NCI-H510A treated with DMSO at 0.1 percent for 48 hours (cell line): ENCODE measurements at places on chromosomes 4 and X.
A peak's percentile ranks its signal among the peaks of the same experiment; 100 is the strongest.

DNA sequence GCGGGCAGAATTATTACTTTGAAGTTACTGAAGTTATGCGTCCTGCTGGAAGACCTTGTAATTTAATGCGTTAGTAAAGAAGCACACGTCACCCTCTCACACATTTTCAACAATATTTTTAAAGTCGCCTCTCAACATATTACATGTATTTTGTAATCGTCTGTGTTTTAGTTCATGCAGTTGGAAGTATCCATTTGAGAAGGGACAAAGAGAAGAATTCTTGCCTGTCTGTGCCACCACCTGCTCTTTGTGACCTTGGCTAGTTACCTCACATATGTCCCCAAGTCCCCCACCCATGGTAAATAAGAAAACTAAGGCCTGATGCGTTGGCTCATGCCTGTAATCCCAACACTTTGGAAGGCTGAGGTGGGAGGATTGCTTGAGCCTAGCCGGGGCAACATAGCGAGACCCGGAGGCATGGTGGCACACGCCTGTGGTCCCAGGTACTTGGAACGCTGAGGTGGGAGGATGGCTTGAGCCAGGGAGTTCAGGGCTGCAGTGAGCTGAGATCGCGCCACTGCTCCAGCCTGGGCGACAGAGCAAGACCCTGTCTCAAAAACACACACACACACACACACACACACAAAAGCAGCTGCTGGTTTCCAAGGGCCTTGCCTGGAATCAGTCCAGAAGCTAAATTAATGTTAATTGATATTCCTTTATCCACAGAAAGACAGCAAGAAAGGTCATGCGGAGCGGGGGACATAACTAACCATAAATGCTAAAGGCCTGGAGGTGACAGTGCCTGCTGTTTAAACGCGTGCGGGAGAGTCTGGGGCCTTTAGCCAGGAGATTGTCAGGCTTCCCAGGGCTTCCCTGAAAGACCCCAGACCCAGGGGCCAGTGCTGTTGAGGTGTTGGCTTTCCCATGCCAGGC lies 811 bp downstream of the TMEM187 start:
- peak; percentile 6 for DNase-seq

GRCh38 chr4:114277690-114278089 lies 298.2 kb upstream of the ARSJ start:
- DNase-seq = no peak

DNA sequence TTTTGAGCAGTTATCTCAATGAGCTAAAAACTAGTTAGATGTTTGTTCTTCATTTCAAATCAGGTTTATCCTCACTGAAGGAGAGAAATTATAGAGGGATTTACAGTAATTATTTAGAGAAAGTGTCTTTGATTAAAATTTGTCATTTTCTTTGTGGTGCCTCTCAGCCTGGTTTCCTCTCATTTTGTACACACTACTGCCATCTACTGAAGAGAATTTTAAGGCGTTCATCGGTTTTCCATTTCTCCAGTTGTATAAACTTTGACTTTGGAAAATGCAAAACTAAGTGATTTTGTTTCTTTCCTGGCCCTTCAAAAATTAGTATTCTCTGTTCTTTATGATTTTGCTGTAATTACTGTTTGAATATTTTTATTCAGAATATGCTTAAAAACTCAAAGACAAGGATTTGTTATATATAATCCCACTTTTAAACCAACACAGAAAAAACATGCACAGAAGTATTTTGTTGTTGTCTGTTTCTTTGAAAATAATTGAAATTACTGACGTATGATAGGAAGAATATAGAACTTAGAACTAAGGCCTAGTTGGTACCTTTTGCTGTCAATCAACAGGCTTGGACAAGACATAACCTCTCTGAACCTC lies 34.4 kb upstream of the ANXA3 start:
- peak; percentile 5 for DNase-seq

- DNase-seq = no peak
These were observed 189.9 kb downstream of the INPP4B start for GRCh38 chr4:142656178-142656577.
